ENCODE measurements at places on chromosomes 7 and 10. TPM values are rescaled to one million over a fixed set of nuclear protein-coding genes. Genes with fewer than 3 reads are reported as not detected.
A peak's percentile ranks its signal among the peaks of the same experiment; 100 is the strongest.

DNA sequence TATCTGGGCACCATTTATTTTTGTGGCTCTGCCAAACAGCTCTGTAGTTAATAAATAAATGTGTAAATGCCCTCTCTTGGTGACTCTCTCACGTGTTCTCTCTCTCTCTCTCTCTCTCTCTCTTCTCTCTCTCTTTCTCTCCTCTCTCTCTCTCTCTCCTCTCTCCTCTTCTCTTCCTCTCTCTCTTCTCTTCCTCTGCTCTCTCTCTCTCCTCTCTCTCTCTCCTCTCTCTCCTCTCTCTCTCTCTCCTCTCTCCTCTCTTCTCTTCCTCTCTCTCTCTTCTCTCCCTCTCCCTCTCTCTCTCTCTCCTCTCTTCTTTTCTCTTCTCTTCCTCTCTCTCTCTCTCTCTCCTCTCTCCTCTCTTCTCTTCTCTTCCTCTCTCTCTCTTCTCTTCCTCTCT, 145.8 kb upstream of the TMEM72 start:
- no peak for DNase-seq

DNA sequence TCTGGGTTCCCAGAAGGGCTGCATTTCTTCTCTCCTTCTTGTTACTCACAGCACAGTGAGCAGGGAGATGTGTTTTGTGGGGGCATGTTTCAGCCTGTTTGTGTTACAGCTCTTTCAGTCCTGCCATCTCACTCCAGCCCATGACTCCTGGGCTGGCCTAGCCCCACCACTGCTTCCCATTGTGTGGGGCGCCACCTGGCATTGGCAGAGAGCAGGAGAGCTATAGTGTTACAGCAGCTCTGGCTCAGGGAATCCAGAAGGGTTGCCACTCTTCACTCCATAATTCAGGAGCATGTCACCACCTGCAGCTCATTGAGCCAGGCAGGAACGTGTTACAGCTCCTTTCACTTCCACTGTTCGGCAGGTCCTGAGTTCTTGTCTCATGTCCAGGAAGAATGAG, 30.0 kb downstream of the CLDN12 start:
- DNase-seq: peak; percentile 67

GRCh38 chr10:70583669-70584037, 18.9 kb downstream of the PRF1 start:
- no peak for DNase-seq

GRCh38 chr7:128022631-128023532, 8.4 kb downstream of the LRRC4 start:
- DNase-seq: peak; percentile 78

GRCh38 chr7:69208848-69209247, 389.4 kb upstream of the AUTS2 start:
- DNase-seq: no peak

DNA sequence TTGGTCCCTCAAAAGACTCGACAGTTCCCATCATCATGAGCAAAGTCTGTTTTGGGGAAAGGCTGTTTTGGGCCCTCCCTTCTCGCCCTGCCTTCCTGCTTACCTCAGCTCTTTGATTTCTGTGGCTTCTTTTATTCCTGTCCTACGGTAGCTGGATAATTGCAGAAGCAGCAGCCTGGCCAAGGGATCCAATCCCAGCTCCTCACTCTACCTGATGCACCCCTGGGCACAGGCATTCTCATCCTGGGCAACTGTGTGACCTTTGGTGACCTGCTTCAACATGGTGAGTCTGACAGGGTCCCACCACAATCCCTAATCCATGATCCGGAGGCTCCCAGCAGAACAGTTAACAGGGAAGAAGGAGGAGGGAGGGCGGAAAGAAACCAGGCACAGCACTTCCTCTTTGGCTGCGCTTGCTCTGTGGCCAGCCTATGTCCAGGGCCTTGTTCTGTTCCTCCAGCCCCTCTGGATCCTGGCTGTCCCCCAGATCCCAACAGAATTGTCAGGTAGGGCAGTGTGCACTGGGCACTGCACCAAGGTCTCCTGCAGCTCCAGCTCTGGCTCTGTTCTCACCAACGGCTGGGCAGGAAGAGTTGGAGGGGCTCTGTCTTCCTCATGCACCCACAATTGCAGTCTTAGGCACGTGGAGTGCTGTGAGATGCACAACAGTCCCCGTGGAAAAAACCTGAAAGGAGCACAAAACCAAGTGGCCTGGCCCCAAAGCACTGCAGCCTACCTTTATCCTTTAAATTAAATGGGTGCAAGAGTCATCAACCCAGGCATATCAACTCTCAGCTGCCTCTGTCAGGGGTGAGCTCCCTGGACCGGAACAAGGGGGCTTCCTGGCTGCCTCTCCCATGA, 144.4 kb downstream of the PTPN20 start:
- DNase-seq: no peak

- no peak for DNase-seq
Observed at GRCh38 chr10:52100011-52100547, 214.0 kb upstream of the DKK1 start.

DNA sequence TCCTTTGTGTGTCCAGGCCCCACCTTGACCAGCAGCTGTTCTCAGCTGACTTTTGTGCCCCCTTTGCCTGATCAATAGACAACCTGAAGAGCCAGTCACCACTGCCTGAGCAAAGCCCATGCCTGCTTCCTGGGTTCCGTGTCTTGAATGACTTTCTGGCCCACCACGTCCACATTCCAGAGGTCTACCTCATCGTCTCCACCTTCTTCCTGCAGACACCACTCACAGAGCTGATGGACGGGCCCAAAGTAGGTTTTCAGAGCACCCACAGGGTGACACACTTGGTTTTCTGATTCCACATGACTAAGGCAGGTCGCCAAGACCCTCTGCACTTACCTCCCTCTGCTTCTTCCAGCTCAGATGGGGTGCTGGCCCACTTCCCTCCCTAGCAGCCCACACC, 126.8 kb downstream of the WDFY4 start:
- peak; percentile 49 for DNase-seq

DNA sequence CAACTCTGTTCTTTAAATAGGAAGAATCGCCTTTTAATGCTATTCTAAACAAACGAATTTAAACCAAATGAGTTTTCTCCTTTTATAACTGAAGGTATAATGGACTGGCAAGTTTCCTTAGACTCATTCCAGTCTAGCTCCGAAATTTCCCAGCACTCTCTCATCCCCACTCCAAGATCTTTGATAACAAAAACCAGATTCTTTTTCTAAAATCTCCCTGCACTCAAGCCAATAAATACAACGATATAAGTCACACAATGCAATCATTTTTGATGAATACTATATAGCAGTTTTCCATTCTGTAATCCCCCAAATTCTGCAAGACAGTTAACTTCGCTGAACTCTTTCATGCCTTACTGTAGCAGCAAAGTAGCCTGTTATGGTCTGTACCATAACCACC, 1.9 kb downstream of the OGA start:
- no peak for DNase-seq

- DNase-seq: no peak
Observed at GRCh38 chr10:78995987-78996791, 72.6 kb upstream of the ZMIZ1 start.

DNA sequence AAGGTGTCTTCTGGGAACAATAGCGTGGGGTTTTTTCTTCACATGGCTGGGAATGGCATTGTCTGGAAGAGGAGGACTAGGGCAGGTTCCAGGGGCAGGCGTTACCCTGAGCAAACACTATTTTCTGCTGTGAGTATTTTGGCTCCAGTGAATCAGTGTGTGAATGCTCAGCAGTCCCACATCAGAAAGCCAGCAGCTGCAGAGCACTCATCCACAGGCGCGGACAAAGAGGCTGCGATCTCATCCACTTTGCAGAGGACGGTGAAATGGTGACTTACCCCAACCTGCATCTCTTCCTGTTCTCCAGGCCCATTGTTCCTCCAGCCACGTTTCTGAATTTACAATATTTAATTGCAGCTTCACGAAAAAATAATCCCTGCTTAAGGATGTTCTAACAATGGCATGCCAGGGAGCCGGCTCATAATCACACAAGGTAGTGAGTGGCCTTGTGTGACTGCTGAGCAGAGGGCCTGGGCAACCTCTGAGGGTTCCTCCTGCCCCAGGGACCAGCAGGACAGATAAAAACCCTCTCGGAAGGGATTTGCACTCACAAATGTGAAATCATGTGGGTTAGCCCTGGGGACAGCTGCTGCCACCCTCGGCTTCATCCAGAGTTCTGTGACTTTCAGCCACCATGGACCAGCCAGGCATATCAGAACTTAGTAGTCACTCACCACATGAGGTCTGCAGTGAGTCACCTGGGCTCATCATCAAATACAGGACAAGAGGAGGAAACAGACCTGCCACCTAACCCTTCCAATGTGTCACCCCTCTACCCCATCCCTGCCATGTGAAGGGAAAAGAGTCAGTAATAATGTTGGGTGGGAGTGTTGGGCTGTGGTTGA, 65.0 kb upstream of the EN2 start:
- DNase-seq: no peak

- no peak for DNase-seq
Observed at GRCh38 chr10:3755440-3756359, 29.3 kb downstream of the KLF6 start.

- peak; percentile 65 for DNase-seq
Observed at GRCh38 chr10:103676851-103677417, 178.4 kb downstream of the SH3PXD2A start.

DNA sequence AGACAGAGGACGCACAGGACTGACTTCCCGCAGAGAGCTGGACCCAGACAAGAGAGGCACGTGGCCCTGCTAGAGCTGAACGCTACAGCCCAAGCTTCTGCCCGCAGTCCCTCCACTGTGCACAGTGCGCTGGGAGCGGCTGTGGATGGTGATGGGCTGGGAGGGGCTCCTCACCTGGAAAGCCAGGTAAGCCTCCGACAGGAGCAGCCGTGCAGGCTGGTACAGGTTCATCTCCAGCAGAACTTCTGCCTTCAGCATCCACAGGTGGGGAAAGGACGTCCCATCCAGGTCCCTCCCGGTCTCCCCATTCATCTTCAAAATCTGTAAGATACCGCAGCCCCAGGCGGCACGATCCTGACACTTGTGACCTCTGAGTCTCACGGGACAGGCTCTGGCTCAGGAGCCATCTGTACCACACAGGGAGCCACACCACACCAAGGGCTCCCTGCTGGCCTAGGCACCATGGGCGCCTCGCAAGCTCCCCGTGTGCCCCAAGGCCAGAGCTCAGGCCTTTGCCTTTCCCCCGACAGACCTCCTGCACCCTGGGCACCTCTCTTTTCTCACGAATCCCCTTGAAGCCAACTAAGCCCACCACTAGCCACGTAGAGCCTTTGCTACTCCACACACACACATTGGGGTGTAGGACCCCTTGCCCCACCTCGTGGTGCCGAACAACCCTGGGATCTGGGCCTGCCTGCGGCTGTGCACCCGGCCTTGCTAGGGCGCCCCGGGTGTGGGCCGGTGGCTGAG, 76.3 kb downstream of the CFAP46 start:
- DNase-seq: no peak

DNA sequence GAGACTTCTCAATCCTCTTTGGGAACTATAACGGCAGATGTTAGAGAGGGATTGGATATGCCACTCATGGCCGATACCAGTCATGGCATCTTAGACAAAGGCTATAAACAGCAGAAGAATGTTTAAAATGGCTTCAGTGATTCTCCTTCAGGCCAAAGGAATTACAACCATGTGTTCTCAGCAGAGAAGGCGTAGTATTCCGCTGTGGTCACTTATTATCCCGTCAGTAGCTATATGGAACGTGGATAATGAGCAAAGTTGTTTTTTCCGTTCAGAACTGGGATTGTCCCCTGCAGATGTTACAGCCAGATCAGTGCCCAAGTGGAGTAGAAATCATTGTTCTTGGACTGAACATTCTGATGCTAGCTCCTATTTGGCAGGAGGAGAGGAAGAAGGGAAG, 43.1 kb downstream of the TEX36 start:
- DNase-seq: no peak

- DNase-seq: no peak
Observed at GRCh38 chr10:118571123-118571522, 24.3 kb downstream of the PRLHR start.

- peak; percentile 54 for DNase-seq
Observed at GRCh38 chr10:103276896-103277712, at the start of gene INA. INA (plus strand) TSS chr10:103277138; CDS start chr10:103277212, 74 bp downstream.

DNA sequence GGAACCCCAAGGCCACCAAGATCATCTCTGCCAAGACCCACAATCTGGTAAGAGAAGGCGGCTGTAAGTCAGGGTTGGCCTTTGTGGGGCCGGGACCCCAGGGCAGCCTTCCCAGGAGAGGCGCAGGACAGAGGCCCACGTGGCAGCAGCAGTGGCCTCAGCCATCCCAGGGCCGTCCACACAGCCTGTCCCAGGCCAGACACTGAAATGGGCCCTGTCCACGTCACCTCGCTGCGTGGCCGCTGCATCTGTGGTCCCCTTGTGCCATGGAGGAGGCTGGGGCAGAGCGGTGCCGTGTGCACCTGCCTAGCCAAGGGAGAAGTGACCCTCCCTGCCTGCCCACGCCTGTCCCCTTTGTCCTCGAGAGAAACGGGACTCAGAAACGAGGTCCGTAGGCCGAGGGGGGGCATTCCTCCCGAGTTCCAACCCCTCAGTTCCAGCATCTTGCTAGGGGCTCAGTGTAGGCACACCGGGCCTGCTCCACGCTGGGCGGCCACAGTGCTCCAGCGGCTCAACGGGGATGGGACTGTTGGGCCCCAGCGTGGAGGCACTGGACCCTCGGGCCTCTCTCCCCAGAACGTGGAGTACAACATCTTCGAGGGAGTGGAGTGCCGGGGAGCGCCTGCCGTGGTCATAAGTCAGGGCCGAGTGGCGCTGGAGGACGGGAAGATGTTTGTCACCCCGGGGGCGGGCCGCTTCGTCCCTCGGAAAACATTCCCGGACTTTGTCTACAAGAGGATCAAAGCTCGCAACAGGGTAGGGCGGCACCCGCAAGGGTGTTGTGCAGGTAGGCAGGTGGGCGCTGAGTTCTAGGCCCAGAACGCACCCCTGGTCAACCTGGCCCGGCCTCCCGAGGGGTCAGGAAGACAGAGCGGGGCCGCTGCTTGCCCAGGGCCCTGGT, 15.6 kb downstream of the DPYSL4 start:
- DNase-seq: no peak

P4HA1 gene
- 38.3 TPM for polyA plus RNA-seq

SLC39A12 gene
- not detected for polyA plus RNA-seq

TRPV5 gene
- polyA plus RNA-seq: not detected

BAIAP2L1 gene
- polyA plus RNA-seq: 36.4 TPM

TMEM273 gene
- polyA plus RNA-seq: not detected

KLF6 gene
- polyA plus RNA-seq: 125 TPM

BRAF gene
- 7.6 TPM for polyA plus RNA-seq

GPC2 gene
- 0.53 TPM for polyA plus RNA-seq

KMT2C gene
- 7.2 TPM for polyA plus RNA-seq

TUBB8 gene
- 0.02 TPM for polyA plus RNA-seq

GHRHR gene
- polyA plus RNA-seq: not detected

GSTO2 gene
- polyA plus RNA-seq: 43.3 TPM

BHLHA15 gene
- 0.15 TPM for polyA plus RNA-seq

SAMD9 gene
- polyA plus RNA-seq: 3.7 TPM

All from mammary epithelial cell (primary cell).